Activated T-helper 1 cell treated with anti-CD3 and anti-CD28 coated beads, Interleukin-12 subunit alpha, Interleukin-12 subunit beta, Interleukin-2, Interleukin-4 antibody, amounts not matched to agents 30 ng/mL and 10 ng/mL and 1 ng/mL, durations not matched to agents 14 hours and 24 hours and 36 hours (primary cell): ENCODE measurements at places on chromosomes 1 and 21. TPM values are rescaled to one million over a fixed set of nuclear protein-coding genes. Genes with fewer than 3 reads are reported as not detected.

The PTPN14 gene
- total RNA-seq = 20.6 and 23.1 TPM in 2 replicates

The SLC9C2 gene
- not detected in 2 replicates for total RNA-seq

The SEMA4A gene
- total RNA-seq = 8.8 and 9.0 TPM in 2 replicates

The HES2 gene
- total RNA-seq = 0.27 and 0.29 TPM in 2 replicates

The VAV3 gene
- 5.3 and 6.1 TPM in 2 replicates for total RNA-seq

The CKS1B gene
- total RNA-seq = 151 and 158 TPM in 2 replicates

The NUAK2 gene
- total RNA-seq = 1.1 and 1.3 TPM in 2 replicates

The UBL4B gene
- not detected in 2 replicates for total RNA-seq

The SPAG17 gene
- not detected in 2 replicates for total RNA-seq

The FHAD1 gene
- total RNA-seq = not detected in 2 replicates

The LY9 gene
- 0.49 and 0.71 TPM in 2 replicates for total RNA-seq

The DCDC2B gene
- 0.15 TPM in 1 of 2 replicates, not detected in the other for total RNA-seq

The OR10J1 gene
- not detected in 2 replicates for total RNA-seq

The B3GALT2 gene
- total RNA-seq = 0.13 TPM in 1 of 2 replicates, not detected in the other

The SHE gene
- not detected in 2 replicates for total RNA-seq

The SPRR2E gene
- total RNA-seq = not detected in 2 replicates

The NUDT4B gene
- 0.66 and 1.2 TPM in 2 replicates for total RNA-seq

The IL20 gene
- not detected in 2 replicates for total RNA-seq

The ZNF648 gene
- not detected in 2 replicates for total RNA-seq

The SHISA4 gene
- 0.67 and 0.73 TPM in 2 replicates for total RNA-seq

The GPR161 gene
- total RNA-seq = 0.41 and 0.42 TPM in 2 replicates

The SUSD4 gene
- total RNA-seq = not detected in 2 replicates

The CD101 gene
- total RNA-seq = 0.80 and 1.0 TPM in 2 replicates

The CLCA1 gene
- not detected in 2 replicates for total RNA-seq

The MRPS6 gene
- total RNA-seq = 137 and 139 TPM in 2 replicates

The COL9A2 gene
- 20.4 and 22.3 TPM in 2 replicates for total RNA-seq

The MFSD2A gene
- total RNA-seq = 55.3 and 56.2 TPM in 2 replicates

The GBP7 gene
- total RNA-seq = not detected in 2 replicates

The ADAMTS5 gene
- total RNA-seq = not detected in 2 replicates

The A3GALT2 gene
- total RNA-seq = not detected in 2 replicates
